Tibial nerve (tissue), 4 donors: ENCODE measurements at places on chromosomes 11 and 22.

GRCh38 chr11:122101625-122102291 lies 14.3 kb downstream of the BLID start:
- H3K27ac ChIP-seq: peak overlapping the region; percentile 90
- H3K27me3 ChIP-seq: no peaks in the 10 kb centered on the region
- DNase-seq: peak; percentile 54
- no peaks in the 10 kb centered on the region for H3K4me1 ChIP-seq
- H3K36me3 ChIP-seq: no peaks in the 10 kb centered on the region

DNA sequence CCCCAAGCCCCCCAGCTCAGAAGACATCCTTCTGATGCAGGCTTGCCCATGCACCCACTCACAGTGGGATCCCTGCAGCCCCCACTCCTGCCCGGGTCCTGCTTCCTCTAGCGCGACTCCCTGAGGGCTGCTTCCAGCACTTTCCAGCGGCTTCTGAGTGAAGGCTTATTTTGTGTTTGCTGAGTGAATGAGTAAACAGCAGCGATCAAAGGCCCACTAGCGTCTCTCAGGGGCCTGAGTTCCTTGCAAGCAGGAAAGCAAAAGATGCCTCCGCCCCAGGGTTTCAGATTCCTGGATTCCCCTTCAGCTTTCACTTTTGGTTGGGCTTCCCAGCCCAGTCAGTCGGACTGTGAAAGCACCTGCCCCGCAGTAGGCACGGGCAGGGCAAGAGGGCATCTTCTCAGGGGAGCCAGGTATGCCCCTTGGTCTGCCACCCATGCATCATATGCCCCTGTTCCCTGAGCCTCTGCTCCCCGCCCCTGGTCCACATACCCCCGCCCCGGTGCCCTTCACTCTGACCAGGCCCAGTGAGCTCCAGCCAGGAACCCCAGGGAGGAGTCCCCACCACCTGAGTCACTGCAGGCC lies 9.2 kb downstream of the FADD start:
- H3K4me3 ChIP-seq: no peak overlapping the region
- no peaks in the 10 kb centered on the region for H3K4me1 ChIP-seq
- H3K27ac ChIP-seq: no peak overlapping the region
- H3K36me3 ChIP-seq: peaks cover 21% of the 10 kb centered on the region
- no peak for DNase-seq
- H3K27me3 ChIP-seq: no peaks in the 10 kb centered on the region

GRCh38 chr22:41725510-41726110 lies 26.3 kb downstream of the MEI1 start:
- H3K27ac ChIP-seq: no peak overlapping the region
- no peak for DNase-seq
- H3K4me1 ChIP-seq: no peaks in the 10 kb centered on the region
- no peaks in the 10 kb centered on the region for H3K27me3 ChIP-seq

DNA sequence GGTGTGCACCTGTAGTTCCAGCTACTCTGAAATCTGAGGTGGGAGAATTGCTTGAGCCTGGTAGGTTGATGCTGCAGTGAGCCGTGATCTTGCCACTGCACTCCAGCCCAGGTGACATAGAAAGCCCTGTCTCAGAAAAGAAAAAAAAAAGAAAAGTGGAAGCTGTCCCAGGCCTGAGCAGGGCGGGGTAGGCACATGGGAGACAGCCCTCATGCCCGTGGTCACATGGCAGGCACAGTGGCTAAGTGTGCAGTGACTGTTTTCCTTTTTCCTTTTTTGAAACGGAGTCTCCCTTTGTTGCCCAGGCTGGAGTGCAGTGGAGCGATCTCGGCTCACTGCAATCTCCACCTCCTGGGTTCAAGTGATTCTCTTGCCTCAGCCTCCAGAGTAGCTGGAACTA lies 7.8 kb downstream of the OTUB1 start:
- H3K27me3 ChIP-seq: no peaks in the 10 kb centered on the region
- DNase-seq: no peak
- H3K36me3 ChIP-seq: peaks cover 5% of the 10 kb centered on the region
- H3K4me3 ChIP-seq: no peak overlapping the region

DNA sequence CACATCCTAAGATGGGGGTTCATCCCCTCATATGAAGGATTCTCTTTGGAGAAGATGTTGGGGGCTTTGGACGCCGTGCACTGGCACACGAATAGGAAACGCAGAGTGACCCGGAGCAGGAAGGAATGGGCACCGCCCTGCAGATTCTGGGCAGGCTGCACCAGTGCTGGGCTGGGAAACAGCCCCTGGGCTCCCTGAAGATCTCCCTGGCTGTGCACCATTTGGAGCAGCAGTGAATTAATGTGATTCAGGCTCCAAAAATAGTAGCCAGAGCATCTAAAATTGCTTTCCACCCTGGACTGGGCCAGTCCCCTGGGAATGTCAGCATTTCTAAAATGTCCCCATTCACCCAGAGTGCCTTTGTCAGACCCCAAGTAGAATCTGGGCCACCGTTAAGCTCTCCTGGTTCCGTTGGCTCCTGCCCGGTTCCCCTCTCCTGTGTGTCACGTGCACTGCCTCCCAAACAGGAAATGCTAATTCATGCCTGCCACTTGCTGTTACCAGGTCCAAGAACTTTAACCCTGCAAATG lies 18.6 kb downstream of the IRAG1 start:
- H3K36me3 ChIP-seq: no peaks in the 10 kb centered on the region
- H3K4me3 ChIP-seq: peak overlapping the region; percentile 24
- H3K27me3 ChIP-seq: no peaks in the 10 kb centered on the region
- DNase-seq: peak; percentile 39
- H3K4me1 ChIP-seq: no peaks in the 10 kb centered on the region
- H3K27ac ChIP-seq: peak overlapping the region; percentile 58

- H3K27ac ChIP-seq: no peak overlapping the region
- peaks cover 9% of the 10 kb centered on the region for H3K4me1 ChIP-seq
- no peak for DNase-seq
- H3K4me3 ChIP-seq: no peak overlapping the region
- no peaks in the 10 kb centered on the region for H3K27me3 ChIP-seq
These were observed 263.1 kb downstream of the TMEM135 start for GRCh38 chr11:87300640-87301380.

DNA sequence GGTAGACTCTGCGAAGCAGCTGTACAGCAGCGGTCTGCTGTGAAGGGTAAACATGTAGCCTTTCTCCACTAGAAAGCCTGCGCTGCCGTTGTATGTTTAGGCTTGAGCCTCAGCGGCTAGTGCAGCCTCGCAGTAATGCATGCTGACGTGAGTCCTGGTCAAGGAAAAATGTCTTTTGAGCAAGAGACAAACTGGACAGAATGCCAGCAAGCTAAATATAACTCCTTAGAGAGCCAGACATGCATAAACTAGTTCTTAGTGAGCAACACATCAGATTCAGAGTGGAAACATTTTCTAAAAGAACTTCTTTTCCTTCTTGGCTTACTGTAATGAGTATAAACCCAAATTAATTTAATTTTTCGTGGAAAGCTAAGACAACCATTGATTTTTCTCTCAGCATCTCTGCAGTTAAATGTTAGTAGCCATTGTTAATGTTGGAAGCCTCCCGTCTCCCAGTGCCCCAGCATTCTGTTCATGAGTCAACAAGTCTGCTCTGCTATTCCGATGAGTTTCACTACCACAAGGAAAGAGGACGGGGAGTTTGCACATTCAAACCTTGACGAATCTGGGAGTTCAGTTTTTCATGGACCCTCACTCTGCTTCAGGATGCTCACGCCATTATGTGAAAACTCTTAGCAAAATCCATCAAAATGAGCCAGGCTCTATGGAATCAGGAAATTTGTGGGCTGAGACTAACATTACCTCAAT lies 51.4 kb downstream of the JAM3 start:
- no peak overlapping the region for H3K4me3 ChIP-seq
- no peaks in the 10 kb centered on the region for H3K27me3 ChIP-seq
- H3K4me1 ChIP-seq: no peaks in the 10 kb centered on the region
- no peak for DNase-seq

DNA sequence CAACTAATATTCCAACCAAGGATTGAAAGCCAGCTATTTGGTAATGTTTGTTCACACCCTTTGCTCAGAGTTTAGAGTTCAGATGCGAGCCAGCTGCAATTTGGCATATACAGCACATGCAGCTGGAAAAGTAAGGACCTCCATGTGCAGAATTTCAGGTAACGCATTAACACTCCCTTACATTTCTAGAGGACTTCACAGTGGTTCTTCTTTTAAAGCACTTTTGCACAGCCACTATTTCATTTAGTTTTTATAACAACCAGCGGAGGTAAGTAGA lies 3.4 kb downstream of the POU2AF3 start:
- no peak overlapping the region for H3K4me3 ChIP-seq
- H3K27me3 ChIP-seq: no peaks in the 10 kb centered on the region
- H3K4me1 ChIP-seq: peaks cover 33% of the 10 kb centered on the region
- no peak for DNase-seq

DNA sequence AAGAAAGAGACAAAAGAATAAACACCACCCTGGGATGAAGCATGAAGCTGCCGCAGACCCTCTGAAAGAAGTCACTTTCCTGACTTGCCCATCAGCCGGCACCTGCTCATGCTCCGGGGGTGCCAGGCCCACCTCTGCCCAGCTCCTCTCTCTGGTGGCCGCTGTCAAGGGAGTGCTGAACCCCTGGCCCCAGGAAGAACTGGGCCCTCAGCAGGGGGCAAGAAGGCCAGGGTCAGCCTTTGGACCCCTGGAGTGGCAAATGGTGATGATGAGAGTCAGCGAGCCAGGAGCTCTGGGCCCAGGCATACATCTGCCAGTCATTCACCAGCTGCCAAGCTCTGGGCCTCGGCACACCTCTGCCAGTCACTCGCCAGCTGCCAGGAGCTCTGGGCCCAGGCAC lies 17.4 kb downstream of the TTLL8 start:
- DNase-seq: no peak
- no peaks in the 10 kb centered on the region for H3K4me1 ChIP-seq
- no peaks in the 10 kb centered on the region for H3K27me3 ChIP-seq
- no peak overlapping the region for H3K27ac ChIP-seq

- DNase-seq: no peak
- H3K4me3 ChIP-seq: no peak overlapping the region
- no peaks in the 10 kb centered on the region for H3K4me1 ChIP-seq
- no peak overlapping the region for H3K27ac ChIP-seq
- H3K36me3 ChIP-seq: no peaks in the 10 kb centered on the region
- H3K27me3 ChIP-seq: no peaks in the 10 kb centered on the region
These were observed 20.8 kb downstream of the TOB2 start for GRCh38 chr22:41425660-41426365.

- no peaks in the 10 kb centered on the region for H3K27me3 ChIP-seq
- H3K4me1 ChIP-seq: no peaks in the 10 kb centered on the region
- H3K27ac ChIP-seq: no peak overlapping the region
- no peaks in the 10 kb centered on the region for H3K36me3 ChIP-seq
- DNase-seq: no peak
These were observed 3.9 kb upstream of the PRG2 start for GRCh38 chr11:57394203-57394965.

- no peaks in the 10 kb centered on the region for H3K36me3 ChIP-seq
- no peaks in the 10 kb centered on the region for H3K27me3 ChIP-seq
- no peak for DNase-seq
- no peak overlapping the region for H3K4me3 ChIP-seq
- no peak overlapping the region for H3K27ac ChIP-seq
These were observed 18.9 kb downstream of the SHISAL1 start for GRCh38 chr22:44293876-44294275.

GRCh38 chr11:67117672-67118180 lies 1.3 kb upstream of the KDM2A start:
- H3K4me1 ChIP-seq: peaks cover 8% of the 10 kb centered on the region
- no peaks in the 10 kb centered on the region for H3K36me3 ChIP-seq
- peak overlapping the region; percentile 99 for H3K27ac ChIP-seq
- peak overlapping the region; percentile 86 for H3K4me3 ChIP-seq
- no peaks in the 10 kb centered on the region for H3K27me3 ChIP-seq

- no peaks in the 10 kb centered on the region for H3K4me1 ChIP-seq
- H3K36me3 ChIP-seq: no peaks in the 10 kb centered on the region
- DNase-seq: no peak
- no peak overlapping the region for H3K4me3 ChIP-seq
- no peak overlapping the region for H3K27ac ChIP-seq
These were observed 27.0 kb upstream of the SLC25A18 start for GRCh38 chr22:17536269-17536668.

- H3K4me3 ChIP-seq: no peak overlapping the region
- no peak for DNase-seq
- no peaks in the 10 kb centered on the region for H3K4me1 ChIP-seq
- no peaks in the 10 kb centered on the region for H3K36me3 ChIP-seq
- no peak overlapping the region for H3K27ac ChIP-seq
- H3K27me3 ChIP-seq: no peaks in the 10 kb centered on the region
These were observed 138.3 kb downstream of the GUCY1A2 start for GRCh38 chr11:106879832-106880546.

DNA sequence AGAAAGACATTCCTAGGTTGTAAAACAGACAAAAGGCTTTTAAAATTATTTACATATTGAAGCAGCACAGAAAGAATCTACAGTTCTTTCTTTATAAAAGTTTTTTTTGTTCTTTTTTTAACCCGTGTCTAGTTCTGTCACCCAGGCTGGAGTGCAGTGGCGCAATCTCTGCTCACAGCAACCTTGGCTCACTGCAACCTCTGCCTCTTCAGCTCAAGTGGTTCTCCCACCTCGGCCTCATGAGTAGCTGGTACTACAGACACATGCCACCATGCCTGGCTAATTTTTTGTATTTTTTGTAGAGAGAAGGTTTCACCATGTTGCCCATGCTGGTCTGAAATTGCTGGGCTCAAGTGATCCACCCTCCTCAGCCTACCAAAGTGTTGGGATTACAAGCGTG lies 3.8 kb upstream of the INCENP start:
- H3K4me1 ChIP-seq: peaks cover 5% of the 10 kb centered on the region
- no peak overlapping the region for H3K27ac ChIP-seq
- no peak overlapping the region for H3K4me3 ChIP-seq
- no peak for DNase-seq

- no peak for DNase-seq
- no peaks in the 10 kb centered on the region for H3K27me3 ChIP-seq
- no peak overlapping the region for H3K27ac ChIP-seq
- no peaks in the 10 kb centered on the region for H3K36me3 ChIP-seq
These were observed 347.2 kb downstream of the TTC28 start for GRCh38 chr22:28332410-28332809.

- no peak overlapping the region for H3K27ac ChIP-seq
- H3K36me3 ChIP-seq: no peaks in the 10 kb centered on the region
- H3K4me3 ChIP-seq: no peak overlapping the region
- H3K27me3 ChIP-seq: no peaks in the 10 kb centered on the region
These were observed 19.5 kb downstream of the RBFOX2 start for GRCh38 chr22:36009085-36009484.

GRCh38 chr11:77471558-77472193 lies 2.2 kb downstream of the PAK1 start:
- H3K4me3 ChIP-seq: no peak overlapping the region
- peak; percentile 12 for DNase-seq
- H3K4me1 ChIP-seq: no peaks in the 10 kb centered on the region
- no peak overlapping the region for H3K27ac ChIP-seq
- H3K36me3 ChIP-seq: no peaks in the 10 kb centered on the region

DNA sequence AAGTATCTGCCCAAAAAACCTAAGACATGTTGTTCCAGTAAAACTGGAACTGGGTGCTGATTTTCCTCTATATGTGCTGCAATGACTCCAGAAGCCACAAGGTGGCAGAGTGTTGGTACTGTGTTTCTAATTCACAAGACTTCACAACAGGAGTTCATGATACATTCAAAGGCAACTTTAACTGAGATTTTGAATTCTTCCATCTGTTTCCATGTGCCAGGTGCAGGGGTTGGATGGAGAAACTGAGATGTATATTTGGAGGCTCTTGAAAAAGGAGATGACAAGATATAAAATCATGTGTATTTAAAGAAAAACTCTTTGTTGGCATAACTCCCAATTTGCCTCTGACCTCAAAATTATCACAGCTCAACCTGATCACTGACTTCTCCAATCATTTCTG lies 1098.6 kb upstream of the CCDC90B start:
- no peaks in the 10 kb centered on the region for H3K27me3 ChIP-seq
- H3K27ac ChIP-seq: no peak overlapping the region
- no peak overlapping the region for H3K4me3 ChIP-seq
- peak; percentile 25 for DNase-seq
- H3K4me1 ChIP-seq: no peaks in the 10 kb centered on the region
